AG04449 (cell line): ENCODE measurements at places on chromosomes 4 and X.

DNA sequence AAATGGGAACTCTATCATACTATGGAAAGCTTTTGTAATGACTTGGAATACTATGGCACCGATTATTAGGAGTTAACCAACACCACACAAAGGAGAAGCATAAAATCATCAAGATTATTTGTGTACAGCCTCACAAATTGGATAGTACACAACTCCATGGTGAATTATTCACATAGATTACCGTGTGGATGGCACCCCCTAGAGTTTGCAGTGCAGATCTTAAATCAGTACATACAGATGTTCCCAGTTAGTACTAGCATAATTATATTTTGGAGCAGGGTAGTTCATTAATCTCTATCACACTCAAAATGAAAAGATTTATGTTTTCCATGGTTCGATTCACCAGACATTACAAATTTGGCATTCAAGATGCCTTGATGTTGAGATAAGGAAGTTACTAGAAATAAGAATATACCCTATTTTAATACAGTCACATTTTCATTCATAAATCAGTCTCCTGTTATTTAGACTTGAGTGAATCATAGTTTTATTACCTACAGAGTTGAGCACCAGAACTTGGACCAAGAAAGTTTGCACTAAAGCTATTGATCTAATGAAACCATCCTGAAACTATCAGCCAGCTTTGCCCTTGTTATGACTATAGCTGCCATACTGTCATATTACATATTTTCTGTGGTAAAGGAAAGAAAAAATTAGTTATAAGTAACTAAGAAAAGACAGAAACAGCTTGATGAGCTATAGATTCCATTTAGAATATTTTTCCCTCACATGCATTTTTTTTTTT is 531.8 kb downstream of the GLUD2 start:
- DNase-seq: no peak

DNA sequence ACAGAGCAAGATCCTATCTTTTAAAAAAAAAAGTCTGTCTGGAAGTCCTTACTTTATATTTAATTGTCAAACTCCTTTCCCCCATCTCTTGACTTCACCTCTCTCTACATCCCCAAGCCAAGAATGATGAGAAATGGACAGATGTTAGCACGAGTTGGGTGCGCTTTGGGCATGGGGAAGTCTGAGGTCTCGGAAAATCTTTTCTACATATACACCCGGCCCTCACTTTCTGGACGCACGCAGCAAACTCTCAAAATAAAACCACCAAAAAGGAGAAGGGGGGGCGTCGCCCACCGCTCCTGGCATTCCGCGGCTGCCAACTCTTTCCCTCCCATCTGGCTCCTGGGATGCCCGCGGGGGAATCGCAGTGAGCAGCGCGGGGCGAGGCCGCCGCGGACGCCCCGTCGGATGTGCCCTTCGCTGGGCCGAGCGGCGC is 756 bp downstream of the IGFBP7 start:
- no peak for DNase-seq

DNA sequence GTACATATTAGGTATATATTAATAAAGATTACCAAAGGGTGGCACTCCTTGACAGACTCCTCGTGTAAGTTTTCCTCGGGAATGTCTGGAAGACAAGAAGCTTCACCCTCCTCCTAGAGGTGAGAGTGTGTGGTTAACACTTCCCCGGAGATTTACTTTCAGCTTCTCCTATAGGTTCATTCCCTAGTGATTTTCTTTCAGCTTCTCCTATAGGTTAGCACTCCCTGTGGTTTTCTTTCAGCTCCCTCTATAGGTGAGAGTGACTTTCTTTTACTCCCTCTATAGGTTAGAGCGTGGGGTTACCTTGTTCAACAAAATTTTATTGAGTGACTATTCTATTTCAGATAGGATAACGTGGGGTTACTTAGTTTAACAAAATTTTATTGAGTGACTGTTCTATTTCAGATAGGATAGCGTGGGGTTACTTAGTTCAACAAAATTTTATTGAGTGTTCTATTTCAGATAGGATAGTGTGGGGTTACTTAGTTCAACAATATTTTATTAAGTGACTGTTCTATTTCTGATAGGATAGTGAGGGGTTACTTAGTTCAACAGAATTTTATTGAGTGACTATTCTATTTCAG is 106.0 kb upstream of the PLAC1 start:
- no peak for DNase-seq

DNA sequence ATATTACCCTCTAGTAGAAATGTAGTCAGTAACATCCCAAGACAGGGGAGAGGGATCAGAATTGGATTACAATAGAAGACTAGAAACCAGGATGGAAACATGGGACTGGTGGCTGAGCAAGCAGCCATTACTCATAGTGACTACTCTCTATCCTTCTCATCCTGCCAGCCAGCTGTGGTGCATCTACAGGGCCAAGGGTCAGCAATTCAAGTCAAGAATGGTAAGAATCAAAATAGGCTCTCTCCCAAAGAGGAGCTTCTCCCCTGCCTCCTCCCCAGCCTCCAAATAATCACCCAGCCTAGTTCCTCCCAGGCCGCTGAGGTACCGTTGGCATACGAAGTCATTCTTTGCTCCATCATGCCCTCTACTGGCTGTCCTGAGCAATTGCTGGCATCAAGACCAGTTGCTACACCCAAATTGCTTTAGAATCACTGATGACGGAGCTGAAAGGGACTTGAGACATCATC is 19.4 kb downstream of the AWAT2 start:
- DNase-seq: no peak

DNA sequence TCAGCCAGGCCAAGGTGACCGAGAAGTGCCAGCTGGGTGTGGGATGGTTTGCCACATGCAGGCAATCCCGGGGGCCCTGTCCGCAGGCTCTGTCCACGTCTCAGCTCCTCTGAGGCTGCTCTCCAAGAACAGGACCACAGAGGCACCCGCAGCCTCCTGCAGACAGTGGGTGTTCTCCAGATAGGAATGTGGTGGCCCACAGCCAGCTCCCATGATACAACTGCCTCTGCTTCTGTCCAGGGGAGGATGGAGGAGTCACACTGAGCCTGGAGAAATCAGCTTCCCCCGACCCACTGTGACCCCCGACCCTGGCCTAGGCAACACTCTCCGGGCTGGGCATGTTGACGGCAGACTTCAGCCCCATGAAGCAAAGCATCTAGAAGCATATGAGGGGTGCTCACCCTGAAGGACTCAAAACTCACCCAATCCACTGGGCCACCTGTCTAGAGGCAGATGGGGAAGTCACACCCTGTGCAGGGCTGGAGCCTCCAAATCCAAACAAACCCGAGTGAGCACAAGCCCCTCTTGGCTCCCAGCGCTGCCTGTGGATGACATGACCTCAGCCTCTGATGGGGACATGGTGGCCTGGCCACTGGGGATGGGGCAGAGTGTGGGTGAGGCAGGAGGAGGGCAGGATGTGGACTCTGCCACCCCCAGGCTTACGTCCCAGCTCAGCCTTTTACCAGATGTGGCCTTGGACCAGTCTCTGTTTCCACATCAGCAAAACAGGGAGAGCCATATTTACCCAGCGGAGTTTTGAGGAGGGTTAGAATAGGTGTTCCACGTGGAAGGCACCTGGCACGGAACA is 102.3 kb downstream of the PSAPL1 start:
- no peak for DNase-seq

DNA sequence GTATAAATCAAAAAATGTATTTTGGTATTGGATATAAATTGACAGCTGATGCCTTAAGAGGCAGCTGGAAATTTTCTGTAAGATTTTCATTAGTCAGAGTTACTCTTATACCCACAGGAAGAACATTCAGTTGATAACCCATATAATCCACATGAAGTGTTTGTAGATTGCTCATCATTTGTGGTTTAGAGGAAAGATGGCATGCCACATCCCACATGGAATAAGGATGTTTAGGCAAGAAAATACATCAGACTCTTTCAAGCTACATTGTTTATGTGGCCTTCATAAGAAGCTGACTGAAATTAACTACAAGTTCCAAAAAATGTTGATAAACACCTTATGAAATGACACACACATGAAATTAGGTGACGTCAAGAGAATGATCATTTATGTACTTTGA is 56.6 kb downstream of the AREG start:
- peak; percentile 63 for DNase-seq

GRCh38 chrX:22047468-22047867 is 15.3 kb downstream of the PHEX start:
- no peak for DNase-seq

DNA sequence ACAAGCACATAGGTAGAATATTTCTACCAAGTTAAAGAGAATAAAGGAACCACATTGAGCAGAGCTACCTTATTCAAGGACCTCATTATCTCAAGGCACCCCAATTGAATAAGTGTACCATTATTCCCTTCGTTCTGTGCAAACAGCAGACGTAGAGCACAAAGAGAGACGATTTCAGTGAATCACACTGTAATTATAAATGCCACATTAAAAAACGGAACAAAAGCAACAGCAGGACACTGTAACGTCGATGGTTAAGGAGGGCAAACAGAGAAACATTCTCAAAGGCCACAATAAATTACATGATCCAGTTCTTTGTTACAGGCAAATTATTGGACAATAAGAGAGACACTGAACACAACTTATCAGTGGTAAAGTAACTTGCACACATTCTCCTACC is 644.1 kb upstream of the TENM3 start:
- DNase-seq: no peak

DNA sequence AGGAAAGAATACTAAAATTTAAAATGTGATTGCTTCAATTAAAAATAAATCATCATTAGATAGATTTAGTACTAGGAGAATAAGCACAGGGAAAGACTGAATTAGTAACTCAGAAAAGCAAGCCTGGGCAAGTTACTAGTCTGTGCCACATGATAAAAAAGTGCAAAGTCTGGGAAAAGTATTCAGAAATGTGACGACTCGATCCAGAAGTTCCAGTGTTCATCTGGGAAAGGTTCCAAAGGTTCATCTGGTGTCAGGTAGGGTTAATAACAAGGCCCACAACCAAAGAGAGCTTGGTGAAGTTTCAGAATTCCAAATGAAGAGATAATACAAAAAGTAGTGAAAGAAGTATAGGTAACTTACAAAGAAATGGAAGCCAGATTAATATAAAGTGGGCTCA is 78.3 kb upstream of the ARSJ start:
- DNase-seq: no peak

GRCh38 chr4:100168521-100168920 is 21.7 kb downstream of the DDIT4L start:
- DNase-seq: no peak

DNA sequence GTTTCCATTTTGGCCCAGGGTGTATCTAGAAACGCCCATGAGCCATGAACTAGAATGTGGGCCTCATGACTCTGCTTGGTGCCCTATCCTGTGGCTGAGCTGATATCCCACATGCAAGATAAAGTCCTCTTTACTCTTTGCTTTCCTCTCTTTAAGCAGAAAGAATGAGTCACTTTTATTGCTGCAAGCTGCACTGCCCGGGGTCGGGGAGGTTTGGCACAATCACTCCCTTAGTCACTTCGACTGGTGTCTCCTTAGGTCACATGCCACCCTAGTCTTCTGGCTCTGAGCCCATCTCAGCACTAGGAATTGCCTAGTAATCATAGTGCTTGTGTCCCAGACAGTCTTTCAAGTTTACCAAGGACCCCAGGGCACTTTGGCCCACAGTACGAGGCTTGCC is 75.1 kb upstream of the CXorf66 start:
- DNase-seq: no peak

DNA sequence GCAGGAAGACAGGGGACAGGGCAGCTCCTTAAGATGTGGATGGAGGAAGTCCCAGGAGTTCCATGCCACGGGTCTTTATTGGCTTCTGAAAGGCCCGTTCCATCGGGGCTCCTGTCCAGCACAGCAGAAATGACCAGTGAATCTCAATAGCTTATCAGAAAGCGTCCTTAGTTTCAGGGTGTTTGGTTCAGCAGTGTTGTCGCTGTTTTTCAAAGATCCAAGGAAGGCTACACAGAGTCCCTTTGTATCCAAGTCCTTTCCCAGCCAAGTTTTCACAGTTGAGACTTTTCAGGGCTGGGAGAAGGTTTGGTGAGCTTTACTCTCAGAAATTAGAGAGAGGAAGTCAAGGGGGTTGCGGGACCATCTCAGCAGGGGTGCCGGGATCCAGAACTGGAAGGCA is 5.0 kb upstream of the ZCCHC4 start:
- no peak for DNase-seq

- no peak for DNase-seq
Observed at GRCh38 chr4:40648742-40649281, 19.1 kb upstream of the RBM47 start.

DNA sequence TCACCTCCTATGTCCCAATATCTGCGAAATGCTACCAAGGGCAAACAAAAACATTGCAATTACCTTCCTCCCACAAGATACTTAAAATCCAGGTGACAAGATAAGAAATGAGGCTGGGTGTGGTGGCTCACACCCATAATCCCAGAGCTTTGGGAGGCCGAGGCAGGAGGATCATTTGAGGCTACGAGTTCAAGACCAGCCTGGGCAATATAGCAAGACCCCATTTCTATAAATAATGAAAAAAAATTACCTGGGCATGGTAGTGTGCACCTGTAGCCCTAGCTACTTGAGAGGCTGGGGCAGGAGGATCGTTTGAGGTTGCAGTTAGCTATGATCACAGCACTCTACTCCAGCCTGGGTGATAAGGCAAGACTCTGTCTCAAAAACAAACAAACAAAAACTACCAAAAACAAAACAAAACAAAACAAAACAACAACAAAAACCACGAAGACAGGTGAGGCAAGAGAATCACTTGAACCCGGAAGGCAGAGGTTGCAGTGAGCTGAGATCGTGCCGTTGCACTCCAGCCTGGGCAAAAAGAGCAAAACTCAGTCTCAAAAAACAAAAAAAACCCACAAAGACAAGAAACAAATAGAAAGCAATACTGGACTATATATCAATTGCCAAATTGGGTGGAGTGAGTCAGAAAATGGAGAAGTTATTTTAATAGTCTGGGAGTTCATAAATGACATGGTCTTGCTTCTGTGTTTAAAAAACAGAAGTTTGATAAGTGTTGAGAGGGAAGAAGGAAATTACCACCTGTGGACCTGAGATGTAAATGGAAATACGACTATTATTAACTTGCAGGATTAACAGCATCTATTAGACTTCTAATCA is 176.5 kb downstream of the FBXW7 start:
- DNase-seq: no peak

DNA sequence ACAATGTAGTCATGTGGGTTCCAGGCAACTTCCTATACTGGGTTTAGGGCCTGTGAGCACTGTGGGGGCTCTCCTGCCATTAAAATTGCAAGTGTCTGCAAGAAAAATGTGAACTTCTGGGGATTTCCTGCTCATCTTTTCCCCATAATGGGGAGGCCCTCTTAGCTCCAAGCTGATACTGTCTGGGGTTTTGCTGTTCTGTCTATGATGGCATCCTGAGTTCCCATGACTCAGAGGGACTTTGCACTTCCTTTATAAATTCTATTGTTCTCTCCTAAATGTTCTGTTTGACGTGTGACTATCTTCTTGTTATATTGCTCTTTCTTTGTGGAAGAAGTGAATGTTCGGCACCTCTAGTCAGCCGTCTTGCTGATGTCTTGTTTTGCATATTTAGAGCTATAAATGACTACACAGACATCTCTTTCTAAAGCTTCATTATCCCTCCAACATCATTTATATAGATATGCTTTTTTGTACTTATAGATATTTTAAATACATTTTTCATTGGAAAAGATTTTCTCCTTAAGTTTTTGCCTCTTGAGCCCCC is 465.8 kb downstream of the NAF1 start:
- DNase-seq: no peak

GRCh38 chr4:153204247-153204671 is at the start of gene TRIM2:
TSS of gene TRIM2 (plus strand) at chr4:153204443. CDS start at chr4:153204531, 88 bp downstream.
- no peak for DNase-seq

GRCh38 chr4:142407596-142407995 is 438.5 kb downstream of the INPP4B start:
- no peak for DNase-seq
